ENCODE measurements at places on chromosomes 12 and 14.
A peak's percentile ranks its signal among the peaks of the same experiment; 100 is the strongest.

DNA sequence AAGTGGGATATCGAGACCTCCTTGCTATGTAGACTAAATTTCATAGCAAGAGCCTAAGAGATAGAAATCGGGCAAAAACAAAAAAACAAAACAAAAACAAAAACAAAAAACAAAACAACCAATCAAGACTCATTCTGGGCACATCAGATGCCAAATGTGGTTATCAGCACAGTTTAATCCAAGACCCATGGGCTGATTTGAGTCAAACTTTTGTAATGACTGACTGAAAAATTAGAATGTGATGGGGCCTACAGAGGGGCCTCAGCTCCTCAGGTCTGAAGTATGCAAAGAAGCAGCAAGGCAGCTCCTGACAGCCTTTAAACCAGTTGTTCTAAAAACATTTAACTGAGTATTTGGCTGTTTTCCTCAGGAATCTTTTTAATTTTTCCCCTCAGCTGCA is 49.3 kb downstream of the SLC4A8 start:
- no peak for DNase-seq

GRCh38 chr14:81324011-81324410 is 76.1 kb downstream of the STON2 start:
- peak; percentile 14 for DNase-seq

DNA sequence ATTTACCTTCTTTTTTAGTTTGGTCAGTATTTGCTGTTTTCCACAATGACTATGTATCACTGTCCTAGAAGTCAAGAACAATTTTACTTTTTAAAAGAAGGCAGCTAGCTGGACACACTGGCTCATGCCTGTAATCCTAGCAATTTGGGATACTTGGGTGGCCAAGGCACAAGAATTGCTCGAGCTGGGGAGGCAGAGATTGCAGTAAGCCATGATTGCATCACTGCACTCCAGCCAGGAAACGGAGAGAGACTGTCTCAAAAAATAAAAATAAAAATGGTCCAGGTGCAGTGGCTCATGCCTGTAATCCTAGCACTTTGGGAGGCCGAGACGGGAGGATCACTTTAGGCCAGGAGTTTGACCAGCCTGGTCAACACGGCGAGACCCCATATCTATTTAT is 28.3 kb downstream of the MDM1 start:
- DNase-seq: no peak

DNA sequence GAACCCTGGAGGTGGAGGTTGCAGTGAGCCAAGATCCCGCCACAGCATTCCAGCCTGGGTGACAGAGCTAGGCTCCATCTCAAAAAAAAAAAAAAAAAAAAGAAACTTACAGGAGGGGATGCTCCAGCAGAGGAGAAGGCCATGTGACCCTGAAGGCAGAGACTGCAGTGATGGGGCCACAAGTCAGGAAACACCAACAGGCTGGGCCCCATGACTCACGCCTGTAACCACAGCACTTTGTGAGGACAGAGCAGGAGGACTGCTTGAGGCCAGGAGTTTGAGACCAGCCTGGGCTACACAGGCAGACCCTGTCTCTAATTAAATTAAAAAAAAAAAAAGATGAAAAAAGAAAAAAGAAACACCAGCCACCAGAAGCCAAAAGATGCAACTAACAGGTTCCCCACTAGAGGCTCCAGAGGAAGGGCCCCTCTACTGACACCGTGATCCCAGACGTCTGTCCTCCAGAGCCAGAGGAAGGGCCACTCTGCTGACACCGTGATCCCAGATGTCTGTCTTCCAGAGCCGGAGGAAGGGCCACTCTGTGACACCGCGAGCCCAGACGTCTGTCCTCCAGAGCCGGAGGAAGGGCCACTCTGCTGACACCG is 9.1 kb upstream of the GLT1D1 start:
- DNase-seq: no peak

GRCh38 chr12:117547209-117547608 is 185.8 kb upstream of the NOS1 start:
- DNase-seq: no peak

- no peak for DNase-seq
Measured at GRCh38 chr12:26018926-26019325, 60.4 kb downstream of the RASSF8 start.

GRCh38 chr14:56648508-56649301 is 69.1 kb downstream of the TMEM260 start:
- DNase-seq: peak; percentile 62
